ENCODE measurements at places on chromosomes 16 and 17. TPM values are rescaled to one million over a fixed set of nuclear protein-coding genes. Genes with fewer than 3 reads are reported as not detected.

Gene KLHL10
- total RNA-seq, result not detected

Gene GH1
- total RNA-seq, result not detected

Gene ZG16
- total RNA-seq, result not detected

Gene SLFN11
- 26.9 TPM for total RNA-seq

Gene GPR179
- total RNA-seq, result under 0.01 TPM

DNA sequence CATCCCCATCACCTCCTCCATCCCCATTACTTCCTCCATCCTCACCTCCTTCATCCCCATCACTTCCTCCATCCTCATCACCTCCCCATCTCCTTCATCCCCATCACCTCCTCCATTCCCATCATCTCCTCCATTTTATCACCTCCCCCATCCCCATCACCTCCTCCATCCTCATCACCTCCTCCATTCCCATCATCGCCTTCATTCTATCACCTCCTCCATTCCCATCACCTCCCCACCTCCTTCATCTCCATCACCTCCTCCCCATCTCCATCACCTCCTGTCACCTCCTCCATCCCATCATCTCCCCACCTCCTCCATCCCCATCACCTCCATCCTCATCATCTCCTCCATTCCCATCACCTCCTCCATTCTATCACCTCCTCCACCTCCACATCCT is 116.4 kb downstream of the SEC14L1 start:
- H3K27me3 ChIP-seq, result no peaks in the 10 kb centered on the region
- no peak for DNase-seq
- H3K27ac ChIP-seq, result no peak overlapping the region
- H3K4me3 ChIP-seq, result no peak overlapping the region
- H3K36me3 ChIP-seq, result no peaks in the 10 kb centered on the region
